Esophagus muscularis mucosa (tissue), 4 donors: ENCODE measurements at places on chromosomes 4 and X. TPM values are rescaled to one million over a fixed set of nuclear protein-coding genes. Genes with fewer than 3 reads are reported as not detected.

Gene KIAA1210
- not detected for total RNA-seq

Gene TMEM175
- total RNA-seq = 17.6 TPM

Gene LIN54
- 8.9 TPM for total RNA-seq

GRCh38 chr4:93031431-93032098 is 727.8 kb downstream of the GRID2 start:
- no peak for DNase-seq
- no peaks in the 10 kb centered on the region for H3K27me3 ChIP-seq
- H3K4me1 ChIP-seq = no peaks in the 10 kb centered on the region
- H3K4me3 ChIP-seq = no peak overlapping the region

GRCh38 chr4:117560329-117560728 is 474.0 kb upstream of the NDST3 start:
- no peak for DNase-seq
- no peaks in the 10 kb centered on the region for H3K36me3 ChIP-seq
- no peaks in the 10 kb centered on the region for H3K27me3 ChIP-seq
- H3K27ac ChIP-seq = no peak overlapping the region

DNA sequence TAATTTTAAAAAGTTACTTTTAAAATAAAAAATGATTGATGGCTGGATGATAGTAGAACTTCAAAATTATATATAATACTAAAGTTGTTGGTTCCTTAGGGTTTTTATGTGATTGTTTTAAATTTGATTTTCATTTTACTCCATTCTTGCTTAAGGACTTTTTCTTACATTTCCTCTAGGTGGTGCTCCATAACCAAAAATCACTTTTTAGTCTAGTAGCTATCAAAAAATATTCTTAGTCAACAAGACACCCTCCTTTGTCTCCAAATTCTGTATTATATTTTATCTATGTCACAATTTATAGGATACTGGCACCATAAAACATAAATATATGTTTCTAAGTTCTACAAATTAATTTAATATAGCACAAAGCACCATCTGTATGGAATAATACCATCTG is 67.2 kb upstream of the BRWD3 start:
- H3K27ac ChIP-seq = no peak overlapping the region
- DNase-seq = no peak

GRCh38 chr4:122798917-122799316 is 27.7 kb upstream of the FGF2 start:
- no peak for DNase-seq
- H3K4me3 ChIP-seq = no peak overlapping the region
- H3K27ac ChIP-seq = no peak overlapping the region
- peaks cover 17% of the 10 kb centered on the region for H3K4me1 ChIP-seq

GRCh38 chrX:145502670-145503069 is 255.4 kb downstream of the SPANXN1 start:
- H3K4me1 ChIP-seq = no peaks in the 10 kb centered on the region
- DNase-seq = no peak
- no peak overlapping the region for H3K27ac ChIP-seq
- no peaks in the 10 kb centered on the region for H3K27me3 ChIP-seq
